ENCODE measurements at places on chromosomes 11 and 22. TPM values are rescaled to one million over a fixed set of nuclear protein-coding genes. Genes with fewer than 3 reads are reported as not detected.

DNA sequence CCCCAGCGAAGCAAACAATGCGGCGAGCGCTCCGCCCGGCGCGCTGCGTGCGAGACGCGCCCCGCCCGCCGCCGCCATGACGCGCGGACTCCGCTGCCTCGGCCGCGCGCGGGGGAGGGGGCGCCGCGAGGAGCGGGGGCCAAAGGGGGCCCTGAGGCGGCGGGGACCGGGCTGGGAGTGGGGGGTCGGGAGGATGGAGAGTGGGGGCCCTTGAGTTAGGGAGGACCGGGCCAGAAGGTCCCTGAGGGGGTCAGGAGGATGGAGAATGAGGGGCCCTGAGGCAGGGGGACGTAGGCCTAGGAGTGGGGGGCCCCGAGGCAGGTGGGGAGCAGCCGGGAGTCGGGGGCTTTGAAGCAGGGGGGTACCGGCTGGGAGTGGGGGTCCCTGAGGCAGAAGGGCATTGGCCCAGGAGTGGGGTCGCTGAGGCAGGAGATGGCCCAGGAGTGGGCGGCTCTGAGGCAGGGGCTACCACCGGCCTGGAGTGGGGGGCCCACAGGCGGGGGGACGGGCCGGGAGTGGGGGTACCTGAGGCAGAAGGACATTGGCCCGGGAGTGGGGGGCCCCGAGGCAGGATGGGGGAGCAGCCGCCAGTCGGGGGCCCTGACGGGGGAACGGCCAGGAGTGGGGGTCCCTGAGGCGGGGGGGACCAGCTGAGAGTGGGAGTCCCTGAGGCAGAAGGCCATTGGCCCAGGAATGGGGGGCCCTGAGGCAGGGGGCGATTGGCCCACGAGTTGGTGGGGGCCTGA, at the start of gene BRD1:
BRD1 (minus strand) TSS at position 21 of the 746 bp plus-strand sequence. CDS start 3,556 bp downstream, outside the sequence.
- DNase-seq: no peak

DNA sequence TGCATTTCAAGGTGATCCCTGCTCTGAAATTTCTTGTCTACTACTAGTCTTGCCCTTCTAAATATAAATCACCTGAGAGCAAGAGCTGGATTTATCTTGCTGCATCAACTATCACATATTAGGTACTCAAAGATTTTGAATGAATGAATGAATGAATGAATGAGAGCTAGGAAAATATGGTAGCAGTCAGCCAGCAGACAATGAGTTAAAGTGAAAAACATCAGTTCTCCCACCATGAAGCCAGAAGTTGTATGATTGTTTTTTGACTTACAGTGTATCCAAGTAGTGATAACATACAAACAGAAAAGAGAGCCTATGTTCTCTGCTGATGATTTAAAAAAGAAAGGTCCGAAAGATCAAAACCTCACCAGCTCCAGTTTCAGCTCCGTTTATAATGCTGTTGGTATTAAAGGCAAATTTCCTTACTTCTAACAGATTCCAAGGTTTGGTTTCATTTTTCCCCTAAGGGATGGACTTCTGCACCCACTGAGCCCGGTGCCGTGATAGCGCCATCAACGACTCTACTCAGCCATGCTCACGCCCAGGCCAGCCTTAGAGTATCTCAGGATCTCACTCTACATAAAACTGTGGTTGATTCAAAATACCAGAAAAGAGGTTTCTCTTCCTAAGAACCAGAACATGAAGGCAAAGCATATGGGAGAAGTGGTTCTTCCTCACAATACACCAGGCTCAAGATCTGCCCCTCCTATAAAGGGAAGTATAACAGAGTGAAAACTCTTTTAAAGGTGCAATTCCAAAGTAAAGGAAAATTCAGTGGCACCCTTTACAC, 92.0 kb downstream of the SGSM3 start:
- no peak for DNase-seq

Gene APOL4
- total RNA-seq: not detected

DNA sequence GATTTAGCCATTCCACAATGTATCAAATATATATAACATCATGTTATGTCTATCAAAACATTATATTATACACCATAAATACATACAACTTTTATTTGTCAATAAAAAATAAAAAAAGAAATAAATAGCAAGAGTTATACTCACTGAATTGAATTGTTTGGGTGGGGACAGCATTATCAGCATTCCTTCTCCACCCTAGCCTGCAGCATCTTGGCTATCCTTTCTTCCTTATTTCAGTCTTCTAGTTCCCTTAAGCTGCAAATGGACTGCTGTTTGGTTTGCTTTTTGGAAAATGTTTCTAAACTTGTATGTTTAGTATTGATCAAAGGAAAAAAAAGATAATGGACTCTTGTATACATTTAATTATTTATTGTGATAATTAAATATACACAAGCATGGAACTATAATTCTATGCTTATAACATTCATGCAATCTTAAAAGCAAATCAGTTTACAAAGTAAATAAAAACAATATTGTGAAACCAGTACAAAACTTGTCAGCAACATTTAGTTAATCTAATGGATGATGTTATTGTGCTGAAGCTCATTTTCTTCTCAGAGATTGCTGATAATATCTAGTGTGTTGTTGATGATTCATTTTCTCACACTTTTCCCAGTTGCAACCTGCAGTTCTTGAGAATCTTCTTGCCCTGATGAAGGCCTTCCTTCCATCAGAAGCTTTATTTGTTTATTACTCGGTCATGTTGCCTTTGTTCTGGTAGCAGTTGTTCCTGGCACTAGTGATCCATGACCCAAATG, 5.0 kb downstream of the ARHGAP42 start:
- no peak for DNase-seq

Gene CRYBA4
- total RNA-seq: not detected

DNA sequence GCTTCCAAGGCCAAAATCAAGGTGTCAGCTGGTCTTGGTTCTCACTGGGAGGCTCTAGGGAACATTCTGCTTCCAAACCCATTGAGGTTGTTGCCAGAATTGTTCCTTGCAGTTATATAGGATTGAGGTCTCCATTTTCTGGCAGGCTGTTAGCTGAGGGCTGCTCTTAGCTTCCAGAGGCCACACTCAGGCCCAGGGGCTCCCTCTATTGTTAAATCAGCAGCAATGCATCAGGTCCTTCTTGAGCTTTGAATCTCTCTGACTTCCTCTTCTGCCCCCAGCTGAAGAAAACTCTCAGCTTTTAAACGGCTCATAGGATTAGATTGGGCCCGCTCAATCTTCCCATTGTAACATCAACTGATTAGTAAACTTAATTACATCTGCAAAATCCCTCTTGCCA, 39.3 kb upstream of the BSX start:
- DNase-seq: peak; percentile 9

Gene TREH
- total RNA-seq: not detected

Gene PPFIA1
- total RNA-seq: 32.2 TPM

GRCh38 chr11:66328031-66328301, 8.3 kb downstream of the RIN1 start:
- peak; percentile 55 for DNase-seq

DNA sequence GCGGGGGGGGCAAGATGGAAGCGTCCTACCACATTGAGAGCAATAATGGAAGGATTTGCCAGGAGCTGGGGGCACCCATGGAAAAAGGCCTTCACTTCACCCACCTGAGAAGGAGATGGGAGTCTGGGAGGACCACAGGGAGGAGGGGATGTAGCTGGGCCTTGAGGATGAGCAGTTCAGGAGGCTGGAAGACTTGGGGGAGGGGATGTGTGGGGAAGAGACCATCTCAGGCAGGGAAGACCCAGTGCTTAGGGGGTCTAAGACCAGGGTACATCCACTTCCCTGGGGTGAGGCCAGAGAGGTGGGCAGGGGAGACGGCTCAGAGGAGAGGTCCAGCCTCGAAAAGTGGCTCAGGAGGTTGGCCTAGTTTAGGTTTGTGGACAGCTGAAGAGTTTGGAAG, 71.3 kb upstream of the TCF20 start:
- no peak for DNase-seq

Gene OR52I1
- not detected for total RNA-seq

Gene MB
- not detected for total RNA-seq

DNA sequence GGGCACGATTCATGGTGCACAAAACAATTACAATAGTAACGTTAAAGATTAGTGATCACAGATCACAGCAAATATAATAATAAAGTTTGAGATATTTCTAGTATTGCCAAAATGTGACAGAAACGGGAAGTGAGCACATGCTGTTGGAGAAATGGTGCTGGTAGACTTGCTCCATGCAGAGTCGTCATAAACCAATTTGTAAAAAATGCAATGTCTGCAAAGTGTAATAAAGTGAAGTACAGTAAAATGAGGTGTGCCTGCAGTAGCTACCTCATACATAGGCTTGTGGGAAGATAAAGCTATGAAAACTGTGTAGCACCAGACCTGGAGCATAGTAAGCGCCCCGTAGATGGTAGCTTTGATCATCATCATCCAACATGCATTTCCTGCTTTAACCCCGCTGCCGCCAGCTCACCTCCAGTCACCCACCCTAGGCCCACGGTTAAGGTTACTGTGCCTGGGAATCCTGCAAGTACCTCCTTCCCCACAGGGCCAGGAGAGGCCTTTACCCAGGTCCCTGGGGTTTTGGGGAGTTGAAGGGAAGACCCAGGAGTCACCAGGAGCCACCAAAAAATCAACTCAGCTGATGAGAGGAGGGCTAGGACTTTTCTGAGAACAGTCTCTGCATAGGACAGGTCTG, 59.2 kb downstream of the MYO7A start:
- DNase-seq: no peak

GRCh38 chr22:48750282-48750681, 1077.4 kb downstream of the BRD1 start:
- DNase-seq: no peak
